Testis (tissue), 5 donors: ENCODE measurements at places on chromosomes 3 and 15. TPM values are rescaled to one million over a fixed set of nuclear protein-coding genes. Genes with fewer than 3 reads are reported as not detected.

- no peak for DNase-seq
Measured at GRCh38 chr3:144670571-144670970, 698.9 kb downstream of the DIPK2A start.

GATA2 gene
- polyA plus RNA-seq: 6.6 TPM

GRCh38 chr3:9902372-9903237 is at the start of gene IL17RE:
Gene IL17RE (plus strand): TSS chr3:9902848. CDS start chr3:9902933, 85 bp downstream.
- DNase-seq: no peak

OR5H1 gene
- polyA plus RNA-seq: not detected

DNA sequence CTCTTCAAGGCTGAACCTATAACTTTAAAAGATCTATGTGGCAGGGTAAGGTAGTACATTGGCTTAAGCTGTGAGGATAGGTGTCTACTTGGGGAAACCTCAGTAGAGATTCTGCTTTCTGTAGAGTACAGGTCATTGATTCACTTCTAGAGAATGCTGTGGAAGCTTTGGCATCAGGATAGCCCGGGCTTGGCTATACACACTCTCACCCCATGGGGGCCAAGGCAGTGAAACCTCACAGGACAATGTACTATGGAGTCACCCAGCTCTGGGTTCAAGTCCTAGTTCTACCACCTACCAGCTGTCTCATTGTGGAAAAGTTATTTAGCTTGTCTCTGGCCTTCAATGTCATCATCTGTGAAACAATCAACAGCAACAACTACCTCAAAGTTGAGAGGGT is 9.0 kb downstream of the MTFMT start:
- no peak for DNase-seq

GRCh38 chr3:192940129-192940528 is 22.5 kb upstream of the MB21D2 start:
- no peak for DNase-seq

- DNase-seq: no peak
Measured at GRCh38 chr3:45691842-45692241, 2.6 kb downstream of the SACM1L start.

IQCF5 gene
- polyA plus RNA-seq: 78.9 TPM

- no peak for DNase-seq
Measured at GRCh38 chr3:122351612-122352011, 26.6 kb downstream of the CSTA start.

DNA sequence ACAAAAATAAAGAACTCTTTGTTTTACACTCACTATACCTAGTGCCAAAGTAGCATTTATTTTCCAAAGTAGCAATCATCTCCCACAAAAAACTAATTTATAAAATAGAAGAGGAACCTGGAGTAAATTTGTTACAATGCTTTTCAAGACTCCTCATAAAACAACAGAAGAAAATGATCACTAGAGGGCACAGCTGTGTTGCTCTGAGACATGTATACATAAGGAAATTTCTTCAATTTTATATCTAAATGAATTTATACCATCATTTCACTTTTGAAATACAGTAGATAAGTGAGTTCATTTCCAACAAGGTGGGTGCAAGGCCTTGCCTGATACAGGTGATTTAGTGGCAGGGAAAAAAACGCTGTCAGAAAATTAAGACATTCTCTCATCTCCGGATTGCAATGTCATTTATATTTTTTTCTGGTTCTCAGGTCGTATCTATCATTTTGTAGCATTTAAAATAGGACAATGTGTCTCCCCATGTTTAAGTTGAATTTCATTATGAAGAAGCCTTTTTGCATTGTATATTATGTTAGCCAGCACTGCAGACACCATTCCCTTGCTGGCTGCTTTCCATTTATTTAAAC is 25.3 kb upstream of the ARHGEF26 start:
- no peak for DNase-seq

FAM107A gene
- polyA plus RNA-seq: 7.8 TPM

DNA sequence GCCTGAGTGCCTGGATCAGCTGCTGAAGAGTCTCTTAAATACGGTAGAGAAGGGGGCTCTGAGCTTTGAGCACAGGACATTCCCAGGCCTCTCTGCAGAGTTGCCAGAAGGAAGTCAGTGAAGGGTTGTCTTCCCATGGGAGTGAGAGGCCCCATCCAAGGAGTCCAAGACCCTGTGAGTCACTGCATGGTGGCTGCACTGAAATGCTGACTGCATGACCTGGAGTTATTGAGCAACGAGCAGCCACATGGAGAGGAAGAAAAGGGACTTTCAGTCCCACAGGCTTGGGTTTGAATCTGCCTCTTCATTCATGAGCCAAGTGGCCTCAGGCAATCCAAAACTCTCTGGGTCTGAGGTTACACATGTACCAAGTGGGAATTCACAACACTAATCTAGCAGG is 69.6 kb upstream of the RASGRF1 start:
- no peak for DNase-seq

DNA sequence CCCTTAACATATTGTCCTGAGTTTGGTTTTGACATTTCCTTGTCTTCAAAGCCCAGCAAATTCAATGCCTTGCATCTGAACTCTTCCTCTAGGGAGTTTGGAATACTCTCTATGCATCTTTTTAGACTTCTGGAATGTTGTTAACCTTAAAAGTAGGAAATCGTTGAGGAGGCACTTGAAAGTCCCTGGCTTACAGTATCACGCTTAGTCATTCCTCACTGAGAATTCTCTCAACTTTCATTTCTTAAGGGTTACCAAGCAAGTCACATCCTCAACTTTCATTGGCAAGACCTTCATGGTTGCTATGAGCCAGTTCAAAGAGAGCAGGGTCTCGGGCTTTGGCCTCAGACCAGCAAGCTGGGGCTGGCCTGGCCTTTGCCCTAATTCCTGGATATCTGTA is 89.9 kb downstream of the ASB7 start:
- DNase-seq: no peak

GPR149 gene
- 0.61 TPM for polyA plus RNA-seq

SYNPR gene
- not detected for polyA plus RNA-seq

CCNB2 gene
- 179 TPM for polyA plus RNA-seq

GRCh38 chr3:83946049-83946448 is 1012.7 kb upstream of the CADM2 start:
- DNase-seq: no peak

DNA sequence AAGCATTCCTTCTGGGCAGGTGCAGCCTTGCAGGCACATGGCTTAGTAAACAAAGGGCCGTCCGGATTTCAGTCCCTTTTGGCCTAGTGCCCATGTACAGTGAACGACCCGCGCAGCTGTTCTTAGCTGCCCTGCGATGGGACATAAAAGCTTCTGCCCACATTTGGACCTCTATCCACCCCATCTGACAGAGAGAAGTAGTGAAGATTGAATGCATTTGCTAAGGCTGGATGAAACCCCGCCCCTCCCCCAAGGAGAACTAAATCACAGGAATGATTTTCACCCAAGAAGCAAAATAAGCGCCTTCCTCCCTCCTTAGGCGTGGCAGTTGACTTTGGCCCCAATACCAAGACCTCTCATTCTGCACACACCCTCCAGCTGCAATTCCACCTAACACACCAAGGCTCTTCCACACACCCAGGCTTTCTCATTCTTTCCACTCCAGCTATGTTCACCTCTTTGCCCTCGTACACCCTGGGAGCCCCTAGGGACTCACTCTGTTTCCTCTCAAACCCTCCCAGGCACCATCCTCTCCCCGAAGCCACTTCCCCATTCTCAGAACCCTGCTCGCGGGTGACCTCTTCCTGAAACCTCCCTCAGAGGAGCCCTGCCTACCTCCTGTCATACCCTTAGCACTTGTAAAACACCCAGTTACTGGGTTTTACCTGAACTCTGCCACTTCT is 14.1 kb upstream of the HRH1 start:
- DNase-seq: no peak

EXD1 gene
- polyA plus RNA-seq: 47.0 TPM

POTEB gene
- polyA plus RNA-seq: 0.98 TPM

CLRN1 gene
- polyA plus RNA-seq: 0.38 TPM

- no peak for DNase-seq
Measured at GRCh38 chr3:146227486-146227885, 23.4 kb downstream of the PLSCR4 start.
